Left renal cortex interstitium (tissue), 4 donors: ENCODE measurements at places on chromosomes 16 and 17.

DNA sequence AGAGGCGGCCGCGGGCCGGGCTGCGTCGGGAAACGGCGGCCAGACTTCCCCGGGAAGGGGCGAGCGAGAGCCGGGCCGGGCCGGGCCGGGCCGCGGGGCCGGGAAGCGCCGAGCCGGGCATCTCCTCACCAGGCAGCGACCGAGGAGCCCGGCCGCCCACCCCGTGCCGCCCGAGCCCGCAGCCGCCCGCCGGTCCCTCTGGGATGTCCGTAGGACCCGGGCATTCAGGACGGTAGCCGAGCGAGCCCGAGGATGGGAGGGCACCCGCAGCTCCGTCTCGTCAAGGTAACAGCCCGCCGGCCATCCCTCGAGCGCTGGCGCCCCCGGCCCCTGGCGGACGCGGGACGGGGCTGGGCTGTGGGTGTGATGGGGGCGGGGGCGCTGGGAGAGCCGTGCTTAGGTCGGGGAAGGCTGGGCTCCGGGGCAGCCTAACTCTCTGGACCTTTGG is at the start of gene CRHR1:
Gene CRHR1 (plus strand): TSS at position 28 of the 448 bp plus-strand sequence. CDS start 225 bp downstream, at position 253.
- no peak for DNase-seq

GRCh38 chr17:4326112-4326511 is 40.4 kb downstream of the UBE2G1 start:
- DNase-seq, result no peak

- no peak for DNase-seq
Observed at GRCh38 chr17:7677388-7678067, 9.8 kb downstream of the TP53 start.

GRCh38 chr17:63804328-63804727 is 22.9 kb upstream of the PSMC5 start:
- no peak for DNase-seq

GRCh38 chr16:85989376-85989775 is 90.4 kb downstream of the IRF8 start:
- no peak for DNase-seq

- DNase-seq, result no peak
Observed at GRCh38 chr16:88455610-88456355, 2.7 kb downstream of the ZFPM1 start.
